Stimulated activated CD8-positive, alpha-beta memory T cell treated with anti-CD3 and anti-CD28 coated beads, Interleukin-12 subunit alpha, Interleukin-12 subunit beta, amount 100 ng/mL, for 4 hours (primary cell): ENCODE measurements at places on chromosomes 5 and 9.

DNA sequence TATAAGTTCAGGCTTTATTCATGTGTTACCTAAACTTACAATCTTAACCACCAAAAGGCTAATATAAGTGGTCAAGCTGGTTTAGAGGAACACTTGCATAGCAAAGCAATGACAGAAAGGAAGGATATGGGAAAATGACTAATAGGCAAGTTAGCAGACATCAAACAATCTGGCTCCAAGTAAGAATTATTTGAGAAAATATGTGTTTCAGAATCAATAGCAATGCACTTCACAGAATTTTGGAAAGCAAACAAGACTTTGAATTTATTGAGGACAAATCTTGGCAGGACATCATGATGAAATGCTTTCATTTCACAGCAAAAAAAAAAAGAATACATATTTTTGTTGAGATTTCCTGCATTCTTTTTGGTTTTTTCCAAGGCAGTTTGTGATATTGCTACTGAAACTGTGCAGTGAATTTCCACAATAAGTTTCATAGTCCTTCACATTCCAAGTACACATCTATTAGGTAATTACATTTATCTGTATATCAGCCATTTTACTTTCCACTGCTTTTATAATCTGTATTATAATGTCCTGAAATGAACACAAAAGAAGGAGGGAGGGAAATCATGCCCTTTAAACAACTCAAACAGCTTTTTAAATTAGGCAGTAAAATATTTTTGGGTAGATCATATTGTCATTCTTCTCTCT is 417.9 kb downstream of the NR2F1-AS1 start:
- no peak for DNase-seq

DNA sequence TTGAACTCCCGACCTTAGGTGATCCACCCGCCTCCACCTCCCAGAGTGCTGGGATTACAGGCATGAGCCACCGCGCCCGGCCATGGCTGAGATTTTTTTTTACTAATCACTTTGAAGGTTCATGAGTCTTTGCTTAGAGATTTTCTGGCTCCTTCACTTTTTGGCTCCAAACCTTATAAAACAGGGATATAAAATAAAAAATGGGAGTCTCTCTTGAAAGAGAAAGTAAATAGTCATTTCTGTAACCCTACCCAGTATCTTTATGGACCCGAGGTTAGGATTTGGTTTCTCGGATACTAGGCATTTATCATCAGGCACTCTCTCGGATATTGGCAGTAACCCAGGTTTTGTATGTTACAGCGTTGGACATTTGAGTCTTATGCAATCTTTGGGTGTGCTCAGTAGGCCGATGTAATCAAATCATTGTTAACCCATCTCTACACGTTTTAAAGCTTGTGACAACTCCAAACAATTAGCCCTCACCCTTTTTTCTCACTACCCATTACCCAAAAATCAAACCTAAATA is 25.3 kb downstream of the STXBP1 start:
- no peak for DNase-seq

DNA sequence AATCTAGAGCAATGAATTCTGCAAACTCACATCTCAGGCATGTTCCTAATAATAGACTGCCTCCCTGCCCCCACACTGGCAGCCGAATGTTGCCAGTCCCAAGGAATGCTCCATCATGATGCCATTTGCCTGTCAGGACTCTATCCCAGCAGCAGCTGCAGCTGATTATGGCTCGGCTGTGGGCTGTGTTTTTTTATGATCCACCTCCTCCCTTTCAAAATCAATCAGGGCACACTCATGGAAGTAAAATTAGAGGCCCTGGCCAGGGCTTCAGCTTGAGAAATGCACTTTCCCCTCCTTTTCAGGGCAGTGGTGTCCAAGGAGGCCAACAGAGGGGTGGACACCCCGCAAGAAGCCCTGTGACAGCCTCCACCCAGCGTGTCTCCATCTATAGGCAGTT is 176.7 kb upstream of the S1PR3 start:
- DNase-seq: no peak

- no peak for DNase-seq
These were observed 32.1 kb downstream of the RAI14 start for GRCh38 chr5:34688015-34688810.

DNA sequence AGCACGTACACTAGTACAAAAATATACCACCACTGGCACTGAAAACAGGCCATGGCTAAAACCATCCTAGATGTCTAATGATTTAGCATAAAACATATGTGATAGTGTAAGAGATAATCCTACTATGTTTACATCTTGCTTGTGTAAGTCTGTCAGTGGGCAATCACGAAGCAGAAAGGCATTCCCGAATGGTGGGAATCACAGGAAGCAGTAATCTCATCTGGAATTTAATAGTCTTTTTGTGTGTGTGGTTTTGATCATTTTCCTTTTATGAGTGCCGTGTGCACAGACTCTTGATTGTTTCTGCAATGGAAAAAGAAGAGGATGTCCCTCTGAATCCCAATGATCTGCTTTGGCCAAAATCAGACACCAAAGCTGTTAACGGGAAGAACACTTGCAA is 200.5 kb downstream of the EBF1 start:
- no peak for DNase-seq
